HepG2 (cell line): ENCODE measurements at places on chromosomes 3 and 15. TPM values are rescaled to one million over a fixed set of nuclear protein-coding genes. Genes with fewer than 3 reads are reported as not detected.
A peak's percentile ranks its signal among the peaks of the same experiment; 100 is the strongest.

The FBXW12 gene
- not detected in 2 replicates for total RNA-seq

The IFT80 gene
- total RNA-seq = 15.7 and 21.4 TPM in 2 replicates

The ZNF80 gene
- total RNA-seq = not detected in 2 replicates

The CCNB2 gene
- total RNA-seq = 80.9 and 108 TPM in 2 replicates

The CEP70 gene
- 22.3 and 24.4 TPM in 2 replicates for total RNA-seq

The CFAP20DC gene
- total RNA-seq = not detected in 2 replicates

DNA sequence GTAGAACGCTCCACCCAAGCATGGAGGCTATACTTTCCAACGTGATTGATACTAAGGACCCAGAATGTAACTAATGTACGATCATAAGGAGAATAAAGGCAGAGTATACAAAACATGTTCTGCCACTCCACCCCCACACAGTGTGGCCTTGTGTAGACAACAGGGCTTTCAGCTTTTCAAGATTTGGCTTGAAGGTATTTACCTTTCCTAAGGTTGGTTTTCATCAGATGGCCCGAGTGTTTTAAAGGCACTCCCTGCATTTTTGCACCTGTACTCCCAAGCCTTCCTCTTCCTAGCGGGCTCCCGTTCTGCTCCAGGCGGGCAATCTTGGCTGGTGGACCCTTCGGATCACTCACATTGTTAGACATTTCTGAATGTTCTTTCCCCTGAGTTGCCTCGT, 4.6 kb downstream of the SATB1 start:
- no peaks in the 10 kb centered on the region; the same call in 1 of the 2 replicates for H3K27me3 ChIP-seq
- H3K4me1 ChIP-seq = peaks cover 11% of the 10 kb centered on the region
- no peak overlapping the region for H3K4me3 ChIP-seq
- no peaks in the 10 kb centered on the region for H3K36me3 ChIP-seq
- H3K27ac ChIP-seq = no peak overlapping the region

- peak; percentile 94 for DNase-seq
- H3K4me1 ChIP-seq = peaks cover 66% of the 10 kb centered on the region
- no peaks in the 10 kb centered on the region for H3K36me3 ChIP-seq
- H3K4me3 ChIP-seq = peak overlapping the region; percentile 64
- no peaks in the 10 kb centered on the region for H3K27me3 ChIP-seq
These were observed 34.5 kb upstream of the MAP3K13 start for GRCh38 chr3:185328324-185329004.

- no peak for DNase-seq
- H3K27me3 ChIP-seq = 0 out of 3 replicates have a peak, but pooled peaks cover 5% of the 10 kb centered on the region
- H3K4me3 ChIP-seq = no peak overlapping the region
- no peaks in the 10 kb centered on the region for H3K4me1 ChIP-seq
These were observed 177.0 kb downstream of the ERC2 start for GRCh38 chr3:56291244-56291680.

- H3K36me3 ChIP-seq = no peaks in the 10 kb centered on the region
- DNase-seq = no peak
- no peaks in the 10 kb centered on the region for H3K27me3 ChIP-seq
- H3K4me3 ChIP-seq = no peak overlapping the region
These were observed 3.7 kb downstream of the STARD9 start for GRCh38 chr15:42578984-42579537.

DNA sequence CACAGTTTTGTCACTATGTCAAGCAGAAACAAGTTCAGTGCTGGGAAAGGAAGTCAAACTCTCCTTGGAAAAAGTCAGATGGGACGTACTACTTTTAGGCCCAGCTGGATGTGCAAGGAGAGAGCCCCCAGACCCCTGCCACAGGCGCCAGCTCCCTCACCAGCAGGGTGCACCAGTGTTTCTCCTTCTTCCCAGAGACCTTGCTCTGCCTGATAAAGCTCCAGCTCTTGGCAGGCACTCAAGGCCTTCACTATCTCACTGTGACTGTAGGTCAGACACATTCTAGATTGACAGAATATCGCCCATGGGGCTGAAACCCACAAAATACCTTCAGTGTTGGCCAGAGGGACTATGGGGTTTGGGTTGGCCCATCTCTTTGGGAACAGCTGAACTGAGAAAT, 54.8 kb upstream of the CHRNB4 start:
- H3K27me3 ChIP-seq = 0 out of 3 replicates have a peak, but pooled peaks cover 3% of the 10 kb centered on the region
- H3K36me3 ChIP-seq = no peaks in the 10 kb centered on the region
- H3K4me3 ChIP-seq = no peak overlapping the region
- no peak for DNase-seq
- H3K27ac ChIP-seq = no peak overlapping the region

DNA sequence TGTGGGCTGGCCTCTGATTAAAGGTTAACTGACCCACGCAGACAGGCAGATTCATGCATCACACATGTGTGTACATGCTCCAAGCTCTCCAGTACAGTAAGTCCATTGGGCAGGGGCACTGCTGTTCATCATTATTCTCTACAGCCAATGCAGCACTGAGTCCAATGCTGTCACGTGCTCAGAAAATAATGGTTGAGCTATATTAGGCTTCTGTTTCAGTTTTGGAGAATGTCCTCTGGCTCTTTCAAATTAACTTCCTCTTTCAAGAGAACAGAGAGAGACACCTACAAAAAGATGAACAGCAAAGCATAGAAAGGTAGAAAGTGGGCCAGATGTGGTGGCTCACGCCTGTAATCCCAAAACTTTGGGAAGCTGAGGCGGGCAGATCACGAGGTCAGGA, 202.6 kb downstream of the MEX3B start:
- no peak for DNase-seq
- no peaks in the 10 kb centered on the region for H3K27me3 ChIP-seq
- H3K4me1 ChIP-seq = no peaks in the 10 kb centered on the region
- no peaks in the 10 kb centered on the region for H3K36me3 ChIP-seq

GRCh38 chr3:124315215-124316033, 323.5 kb upstream of the ROPN1 start:
- no peaks in the 10 kb centered on the region for H3K36me3 ChIP-seq
- H3K27me3 ChIP-seq = no peaks in the 10 kb centered on the region; the same call in 2 of the 3 replicates
- H3K4me1 ChIP-seq = no peaks in the 10 kb centered on the region
- no peak overlapping the region for H3K4me3 ChIP-seq
